ENCODE measurements at places on chromosomes 3 and 15.

GRCh38 chr3:32313723-32314473, 75.4 kb downstream of the CMTM8 start:
- no peak for DNase-seq

DNA sequence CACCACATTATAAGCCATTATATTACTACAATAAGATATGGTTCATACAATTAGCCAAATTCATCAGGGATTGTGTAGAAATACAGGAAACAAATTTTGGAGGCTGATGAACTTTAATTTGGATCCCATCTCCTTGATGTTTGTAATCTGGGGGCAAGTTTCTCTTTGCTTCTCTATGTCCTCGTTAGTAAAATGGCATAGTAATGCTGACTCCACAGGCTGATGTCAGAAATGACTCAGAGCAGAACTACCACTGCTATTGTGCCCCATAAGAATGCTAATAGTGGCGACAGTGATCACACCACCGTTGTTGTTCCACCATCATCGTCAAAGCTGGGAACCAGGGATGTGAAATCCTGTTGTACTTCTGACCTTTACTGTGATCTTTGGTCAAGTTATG, 722.3 kb upstream of the LMCD1 start:
- no peak for DNase-seq

GRCh38 chr3:177795216-177795615, 597.9 kb upstream of the TBL1XR1 start:
- no peak for DNase-seq

DNA sequence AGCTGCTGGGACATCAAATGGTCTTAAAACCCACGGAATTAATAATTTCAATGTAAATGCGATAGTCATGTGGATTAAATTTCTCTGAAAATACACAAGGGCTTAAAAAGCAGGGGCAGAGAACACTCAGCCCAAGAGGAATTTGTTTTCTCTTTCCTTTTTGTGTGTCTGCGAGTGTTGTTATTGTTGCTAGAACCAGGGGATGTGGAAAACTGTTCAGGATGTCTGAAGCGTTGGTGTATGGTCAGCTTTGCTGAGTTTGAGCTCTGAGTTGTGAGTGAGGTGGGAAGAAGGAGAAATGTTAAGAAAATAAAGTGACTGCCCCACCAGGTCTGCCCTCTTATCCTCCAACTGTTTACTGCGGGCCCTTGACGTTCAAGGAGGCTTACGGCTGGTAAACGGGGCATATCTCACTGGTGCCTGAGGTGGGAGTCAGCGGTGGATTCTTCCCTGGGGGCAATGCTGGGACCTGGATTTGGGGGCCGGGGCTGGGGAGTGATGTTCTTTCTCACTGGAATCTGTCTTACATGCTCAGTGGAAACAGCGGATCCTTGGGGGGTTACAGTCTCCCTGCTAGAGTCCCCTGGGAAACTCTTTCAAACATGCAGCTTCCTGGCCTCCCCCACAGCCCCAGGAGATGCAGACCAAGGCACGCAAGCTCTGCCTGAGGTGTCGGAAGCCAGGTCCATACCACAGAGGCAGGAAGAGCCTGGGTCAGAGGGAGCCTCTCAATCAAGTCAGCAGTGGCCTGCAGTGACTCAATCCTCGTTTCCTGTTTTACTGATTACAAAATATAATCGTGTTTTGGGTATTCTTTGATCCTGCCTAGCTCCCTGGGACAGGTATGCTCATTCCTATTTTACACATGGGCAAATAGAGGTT, 41.8 kb downstream of the ITGA11 start:
- peak; percentile 63 for DNase-seq

- peak; percentile 33 for DNase-seq
Measured at GRCh38 chr15:87154761-87155160, 1075.1 kb downstream of the AGBL1 start.

Data from skeletal muscle cell (primary cell).